ENCODE measurements at places on chromosomes 11 and 22.

DNA sequence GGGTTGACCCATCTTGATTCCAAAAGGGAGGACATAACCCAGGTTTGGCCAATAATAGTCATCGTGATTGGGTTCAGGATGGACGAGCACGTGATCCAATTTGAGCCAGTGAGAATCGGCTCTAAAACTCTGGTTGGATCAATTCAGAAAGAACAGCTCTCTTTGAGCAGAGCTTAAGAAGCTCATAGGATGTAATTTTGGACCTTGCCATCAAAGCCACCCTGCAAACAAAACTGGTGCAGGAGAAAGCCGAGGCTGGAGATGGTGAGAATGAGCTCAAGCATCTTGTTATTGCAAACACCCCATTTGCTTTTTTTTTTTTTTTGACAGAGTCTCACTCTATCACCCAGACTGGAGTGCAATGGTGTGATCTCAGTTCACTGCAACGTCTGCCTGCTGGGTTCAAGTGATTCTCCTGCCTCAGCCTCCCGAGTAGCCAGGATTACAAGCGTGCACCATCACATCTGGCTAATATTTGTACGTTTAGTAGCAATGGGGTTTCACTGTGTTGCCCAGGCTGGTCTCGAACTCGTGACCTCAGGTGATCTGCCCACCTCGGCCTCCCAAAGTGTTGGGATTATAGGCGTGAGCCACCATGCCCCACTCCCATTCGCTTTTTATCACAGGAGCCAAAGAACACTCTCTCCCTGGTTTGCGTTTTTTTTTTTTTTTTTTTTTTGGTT, 13.8 kb upstream of the MIAT start:
- no peak for DNase-seq

DNA sequence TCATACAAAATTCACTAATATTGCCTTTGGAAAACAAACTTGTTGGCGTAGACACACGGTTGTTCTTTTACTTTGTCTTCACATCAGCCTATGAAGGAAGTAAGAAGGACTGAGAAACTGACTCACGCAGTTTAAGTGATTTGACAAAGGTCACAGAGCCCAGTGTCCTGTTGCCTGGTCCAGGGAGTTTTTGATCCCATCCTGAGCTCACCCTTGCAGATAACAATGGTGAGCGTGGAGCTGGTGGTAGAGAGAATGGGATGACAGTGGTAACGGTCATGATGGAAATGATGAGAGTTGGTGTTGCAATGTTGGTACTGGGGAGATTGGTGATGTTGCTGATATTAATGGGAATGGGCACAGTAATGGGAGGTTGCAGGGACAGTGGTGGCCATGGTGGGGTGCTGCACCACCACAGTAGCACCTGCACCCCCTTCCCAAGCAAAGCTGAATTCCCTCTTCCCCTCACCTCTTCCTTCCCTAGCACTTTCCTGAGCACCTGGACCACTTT, 22.0 kb downstream of the CREB3L1 start:
- no peak for DNase-seq

DNA sequence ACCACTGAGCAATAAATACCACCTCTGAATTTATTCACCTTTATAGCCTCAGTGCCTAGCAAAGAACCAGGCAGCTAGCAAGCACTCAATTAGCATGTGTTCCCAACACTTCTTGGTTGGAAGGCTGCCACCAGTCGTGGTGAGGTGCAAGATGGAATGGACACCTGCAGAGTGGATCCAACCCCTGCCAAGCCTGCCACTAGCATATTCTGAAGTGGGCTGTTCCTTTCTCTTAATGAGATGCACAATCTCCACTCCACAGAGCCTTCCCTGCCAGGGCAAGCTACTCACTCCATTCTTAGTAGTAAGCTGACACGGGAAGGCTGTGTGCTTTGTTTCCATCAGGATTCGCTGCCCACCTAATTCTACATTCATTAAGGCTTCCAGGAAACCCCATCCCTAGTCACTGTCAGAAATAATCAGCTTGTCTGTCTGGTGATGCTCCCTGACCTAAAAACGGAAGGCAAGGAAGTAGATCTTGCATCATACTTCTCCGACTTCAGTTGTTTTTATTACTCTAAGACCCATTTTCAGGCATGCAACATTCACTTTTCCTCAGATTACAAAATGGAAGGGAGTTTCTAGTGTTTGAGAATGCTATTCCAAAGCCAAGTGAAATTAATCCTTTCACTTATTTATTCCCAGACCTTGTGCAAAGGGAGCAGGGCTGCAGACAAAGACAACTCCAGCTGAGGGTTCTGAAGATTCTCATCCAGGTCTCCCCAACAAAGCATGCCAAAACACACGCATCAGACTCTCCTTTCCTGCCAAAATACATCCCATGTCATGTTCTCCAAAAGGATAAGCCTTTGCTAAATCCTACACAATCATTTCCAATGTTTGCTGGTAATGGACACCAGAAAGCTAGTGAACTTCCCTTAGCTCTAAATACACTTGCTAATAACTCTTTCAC, 128.0 kb downstream of the TENM4 start:
- no peak for DNase-seq

DNA sequence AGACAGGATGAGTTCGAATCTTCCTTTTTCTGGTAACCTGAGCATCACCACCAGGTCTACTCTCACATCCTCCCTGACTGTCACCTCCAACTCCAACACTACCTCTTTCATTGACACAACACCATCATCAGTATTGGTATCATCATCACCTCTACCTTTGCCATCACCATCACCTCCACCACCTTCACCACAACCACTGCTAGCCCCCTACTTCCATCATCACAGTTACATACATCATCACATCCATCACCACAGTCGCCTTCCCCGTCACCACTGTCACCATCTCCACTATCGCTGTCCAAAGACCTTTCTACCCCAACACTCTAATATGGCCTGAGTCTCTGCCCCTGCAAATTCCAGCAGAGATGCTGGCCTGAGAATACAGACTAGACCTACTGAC, 1.4 kb upstream of the INPP5J start:
- no peak for DNase-seq

DNA sequence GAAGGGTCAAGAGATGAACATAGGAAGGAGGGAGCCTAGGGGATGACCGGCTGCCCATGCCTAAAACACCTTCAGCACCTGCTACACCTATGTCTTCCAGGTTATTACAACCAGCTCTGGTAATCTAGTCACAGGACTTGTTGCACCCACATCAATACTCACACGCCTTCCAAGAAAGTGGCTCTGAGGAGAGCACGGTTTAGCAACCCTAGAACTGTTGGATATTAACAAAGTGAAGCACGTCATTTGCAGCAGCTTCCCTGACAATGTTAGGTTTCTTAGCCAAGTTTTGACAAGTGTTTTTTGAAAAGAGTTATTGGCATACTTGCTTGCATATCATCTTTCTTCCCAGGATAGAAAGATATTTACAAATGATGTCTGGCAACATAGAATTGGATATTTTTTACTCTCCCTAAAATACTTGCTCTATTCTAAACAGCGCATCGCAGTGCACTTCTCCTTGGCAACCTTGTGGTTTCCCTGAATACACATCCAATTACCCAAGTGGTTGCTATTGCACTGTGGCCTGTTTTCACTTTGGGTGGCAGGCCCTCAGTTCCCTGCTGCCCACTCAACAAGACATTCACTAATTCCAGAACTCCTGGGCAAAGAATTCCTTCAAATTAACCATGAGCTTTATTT, 94.3 kb upstream of the ARHGAP42 start:
- DNase-seq = no peak

DNA sequence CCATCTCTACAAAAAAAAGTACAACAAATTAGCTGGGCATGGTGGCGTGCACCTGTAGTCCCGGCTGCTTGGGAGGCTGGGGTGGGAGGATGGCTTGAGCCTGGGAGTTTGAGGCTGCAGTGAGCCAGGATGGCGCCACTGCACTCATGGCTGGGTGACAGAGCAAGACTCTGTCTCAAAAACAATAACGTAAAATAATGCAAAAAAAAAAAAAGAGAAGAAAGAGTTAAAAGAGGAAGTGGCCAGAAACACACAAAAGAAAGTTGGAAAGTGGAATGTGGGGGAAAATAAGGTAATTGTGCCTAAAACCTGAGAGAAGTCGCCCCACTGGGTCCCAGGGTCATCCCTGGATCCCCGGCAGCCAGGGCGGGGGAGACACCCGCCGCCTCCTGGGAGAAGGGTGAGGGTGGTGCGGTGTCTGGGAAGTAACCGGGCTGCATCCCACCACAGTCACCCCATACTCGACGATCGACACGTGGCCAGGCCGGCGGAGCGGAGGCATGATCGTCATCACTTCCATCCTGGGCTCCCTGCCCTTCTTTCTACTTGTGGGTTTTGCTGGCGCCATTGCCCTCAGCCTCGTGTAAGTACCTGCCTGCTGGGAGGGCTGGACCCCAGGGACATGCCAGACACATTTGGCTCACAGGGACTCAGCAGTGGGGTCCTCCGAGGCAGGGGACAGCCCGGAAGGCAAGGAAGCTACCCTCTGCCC, 8.1 kb downstream of the UPK3A start:
- DNase-seq = no peak

DNA sequence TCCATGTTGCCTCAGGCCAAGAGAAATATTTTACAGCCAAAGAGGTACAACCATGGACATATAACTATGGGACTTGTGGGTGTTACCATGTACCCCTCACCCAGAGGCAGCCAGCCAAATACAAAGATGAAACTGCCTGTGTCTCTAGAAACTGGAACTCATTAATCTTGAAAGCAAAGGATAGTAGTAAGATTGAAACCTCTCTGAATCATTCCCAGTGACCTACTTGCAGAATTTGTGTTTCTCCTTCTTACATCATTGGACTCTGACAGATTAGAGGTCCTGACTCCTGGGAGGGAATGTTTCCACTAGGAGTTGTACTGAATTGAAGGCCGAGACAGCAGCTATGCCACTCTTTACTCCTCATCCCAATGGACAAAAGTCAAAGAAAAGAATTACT, 257.4 kb upstream of the UBASH3B start:
- DNase-seq = no peak

- DNase-seq = no peak
Observed at GRCh38 chr22:44089717-44090570, 65.8 kb downstream of the PARVB start.

Data from bone marrow (tissue), 2 donors.